ENCODE measurements at places on chromosomes 12 and 14.

GRCh38 chr12:71299541-71300376 is 139.8 kb upstream of the LGR5 start:
- DNase-seq, result no peak

DNA sequence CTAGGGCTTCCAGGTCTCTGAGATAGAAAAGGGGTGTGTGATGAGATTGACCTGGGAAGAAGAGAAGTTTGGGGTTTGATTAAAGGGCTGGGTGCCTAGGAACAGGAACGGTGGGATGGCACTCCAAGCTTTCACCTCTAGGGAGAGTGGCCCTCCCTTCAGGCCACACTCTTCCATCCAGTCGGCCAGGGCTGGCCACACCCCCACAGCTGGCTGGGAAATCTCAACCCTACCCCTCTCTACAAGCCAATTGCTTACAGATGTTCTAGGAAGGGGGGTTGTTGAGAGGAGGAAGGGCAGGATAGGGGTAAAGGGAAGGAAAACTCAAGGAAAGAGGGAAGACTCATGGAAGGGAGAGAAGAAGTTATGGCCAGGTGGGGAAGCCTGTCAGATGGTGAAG is 6.6 kb upstream of the ITGA5 start:
- no peak for DNase-seq

GRCh38 chr12:176321-177181 is 37.4 kb downstream of the SLC6A12 start:
- DNase-seq, result no peak

- no peak for DNase-seq
Measured at GRCh38 chr14:22105624-22106006, 432.0 kb upstream of the OR4E1 start.

DNA sequence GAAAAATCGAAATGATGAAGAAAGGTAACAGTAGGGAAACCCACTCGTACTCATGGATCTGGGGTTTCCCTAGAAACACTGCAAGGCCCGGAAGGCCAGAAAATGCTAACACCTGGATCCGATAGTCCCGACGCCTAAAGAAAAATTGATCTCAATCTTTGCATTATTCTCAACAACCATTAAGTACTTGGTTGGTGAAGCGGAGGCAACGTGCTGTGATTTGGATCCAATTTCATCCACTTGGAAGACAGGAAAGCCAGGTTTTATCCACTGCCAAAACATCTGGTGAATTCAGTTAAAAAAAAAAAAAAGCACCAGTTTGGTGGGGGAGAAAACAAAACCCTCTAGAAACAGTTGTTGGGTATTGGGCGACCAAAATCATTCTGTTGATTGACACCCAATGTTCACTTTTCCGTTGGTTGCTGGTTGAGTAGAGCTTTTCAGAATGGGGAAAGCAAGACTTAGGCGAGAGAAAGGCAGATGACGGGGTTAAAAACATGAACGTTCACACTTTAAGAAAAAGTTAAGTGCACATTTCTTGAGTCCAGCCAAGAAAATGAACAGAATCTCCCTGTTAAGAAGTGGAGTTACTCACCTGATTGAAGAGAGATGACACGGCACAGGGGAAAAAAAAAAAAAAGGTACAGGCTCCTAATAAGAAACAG is 41.9 kb upstream of the MED13L start:
- no peak for DNase-seq

GRCh38 chr12:29382251-29382650 is 1.3 kb upstream of the ERGIC2 start:
- DNase-seq, result no peak

- no peak for DNase-seq
Measured at GRCh38 chr14:61602003-61602732, 93.1 kb upstream of the HIF1A start.

GRCh38 chr12:96864335-96864734 is 42.7 kb upstream of the NEDD1 start:
- no peak for DNase-seq

GRCh38 chr12:33634544-33634943 is 194.9 kb upstream of the SYT10 start:
- no peak for DNase-seq

- DNase-seq, result no peak
Measured at GRCh38 chr14:74265301-74265965, 26.2 kb downstream of the VSX2 start.

DNA sequence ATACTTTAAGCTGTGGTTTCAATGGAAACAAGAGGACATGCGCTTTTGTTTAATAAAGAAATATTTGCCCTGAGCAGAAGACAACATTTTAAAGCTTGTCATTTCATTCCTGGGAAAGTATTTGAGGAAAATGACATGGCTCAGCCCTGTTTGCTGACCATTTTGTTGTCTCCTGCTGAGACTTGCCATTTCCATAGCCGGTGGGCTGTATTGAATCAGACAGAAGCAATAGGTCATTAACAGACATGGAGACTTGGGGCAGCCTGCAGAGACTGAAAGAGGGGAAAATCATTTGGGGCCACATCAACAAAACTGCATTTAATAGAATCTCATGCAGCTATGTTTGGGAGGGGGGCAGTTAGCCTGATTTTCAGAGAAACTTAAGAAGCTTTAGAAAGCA is 443.0 kb downstream of the NPAS3 start:
- DNase-seq, result no peak

- DNase-seq, result no peak
Measured at GRCh38 chr14:59187802-59188460, 536 bp upstream of the DAAM1 start.

GRCh38 chr14:24277071-24277470 is 5.7 kb upstream of the RABGGTA start:
- no peak for DNase-seq

DNA sequence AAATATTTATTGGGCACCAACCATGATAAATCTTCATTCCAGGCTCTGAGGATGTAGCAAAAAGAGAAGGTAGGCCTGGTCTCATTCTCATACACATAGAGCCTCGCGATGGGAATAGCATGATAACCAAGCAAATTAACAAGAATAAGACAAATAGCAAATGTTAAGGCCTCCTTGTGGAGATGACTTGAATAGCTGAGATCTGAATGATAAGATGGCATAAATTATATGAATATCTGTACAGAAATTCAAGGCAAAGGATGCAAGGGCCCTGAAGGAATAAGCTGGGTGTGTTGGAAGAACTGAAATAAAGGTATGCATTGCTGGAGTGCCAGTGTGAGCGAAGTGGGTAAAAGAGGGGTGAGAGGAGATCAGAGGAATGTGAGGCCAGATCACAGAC is 114.8 kb downstream of the ALX1 start:
- DNase-seq, result no peak

DNA sequence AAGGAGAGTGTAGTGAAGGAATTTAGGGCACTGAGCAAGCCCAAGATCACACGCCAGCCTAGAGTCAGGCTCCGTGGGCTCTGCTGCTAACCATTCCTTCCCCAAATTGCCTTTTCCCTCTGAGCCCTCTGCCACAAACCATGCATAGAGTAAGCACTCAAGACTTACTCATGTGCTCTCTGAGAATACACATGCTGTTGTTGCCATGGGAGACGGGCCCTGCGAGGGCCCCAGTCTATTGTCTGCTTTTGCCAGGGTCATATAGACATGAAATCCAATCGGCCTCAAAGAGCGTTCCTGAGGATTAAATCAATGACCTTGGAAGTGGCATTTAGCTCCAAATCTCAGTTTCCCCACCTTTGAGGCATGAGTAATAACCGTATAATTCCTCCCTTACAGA is 48.7 kb upstream of the WSCD2 start:
- DNase-seq, result no peak

- no peak for DNase-seq
Measured at GRCh38 chr12:116882742-116883141, 1.5 kb upstream of the HRK start.

DNA sequence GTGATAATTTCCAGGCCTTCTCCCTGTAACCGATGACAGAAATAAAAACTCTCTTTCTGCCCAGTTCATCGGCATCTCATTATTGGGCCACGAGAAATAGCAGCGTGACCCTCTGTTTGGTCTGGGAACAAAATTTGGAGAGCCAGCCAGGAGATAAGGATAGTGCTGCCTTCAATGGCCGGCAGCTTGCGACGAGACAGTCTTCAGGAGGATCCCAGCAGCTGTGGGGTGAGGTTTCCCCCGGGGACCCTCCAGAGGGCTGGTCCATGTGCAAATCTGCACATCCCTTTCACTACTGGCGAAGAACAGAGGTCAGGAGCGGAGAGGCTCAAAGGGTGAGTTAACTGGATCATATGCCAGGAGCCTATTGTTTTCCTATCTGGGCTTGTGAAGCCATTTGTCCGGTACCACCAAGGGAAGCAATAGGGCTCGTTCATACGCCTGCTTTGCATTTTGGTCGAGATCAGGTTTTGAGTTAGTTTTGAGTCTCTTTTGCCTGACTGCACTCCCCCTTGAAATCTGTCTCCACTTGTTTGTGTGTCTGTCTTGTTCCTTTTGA is 4.8 kb downstream of the SLC39A2 start:
- no peak for DNase-seq

DNA sequence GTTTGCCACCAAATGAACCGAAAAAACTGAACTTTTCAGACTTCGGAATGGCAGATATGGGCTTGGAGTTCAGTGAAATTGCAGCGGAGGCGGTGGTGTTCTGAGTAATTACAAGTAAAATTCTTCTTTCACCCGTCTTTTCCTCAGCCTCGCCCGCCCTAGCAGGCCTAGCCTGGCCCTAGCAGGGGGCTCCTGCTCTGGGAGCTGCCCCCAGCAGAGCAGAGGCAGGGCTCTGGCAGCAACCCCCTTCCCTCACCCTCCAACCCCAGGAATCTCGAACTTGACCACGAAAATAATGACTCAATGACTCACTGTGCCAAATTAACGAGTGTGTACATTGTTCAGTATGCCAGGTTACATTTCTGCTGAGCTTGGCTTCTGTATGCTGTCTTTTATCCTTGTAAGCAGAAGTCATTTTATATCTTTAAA is 1.1 kb downstream of the PAPLN start:
- DNase-seq, result no peak

GRCh38 chr14:74637178-74637550 is 25.1 kb upstream of the LTBP2 start:
- no peak for DNase-seq

DNA sequence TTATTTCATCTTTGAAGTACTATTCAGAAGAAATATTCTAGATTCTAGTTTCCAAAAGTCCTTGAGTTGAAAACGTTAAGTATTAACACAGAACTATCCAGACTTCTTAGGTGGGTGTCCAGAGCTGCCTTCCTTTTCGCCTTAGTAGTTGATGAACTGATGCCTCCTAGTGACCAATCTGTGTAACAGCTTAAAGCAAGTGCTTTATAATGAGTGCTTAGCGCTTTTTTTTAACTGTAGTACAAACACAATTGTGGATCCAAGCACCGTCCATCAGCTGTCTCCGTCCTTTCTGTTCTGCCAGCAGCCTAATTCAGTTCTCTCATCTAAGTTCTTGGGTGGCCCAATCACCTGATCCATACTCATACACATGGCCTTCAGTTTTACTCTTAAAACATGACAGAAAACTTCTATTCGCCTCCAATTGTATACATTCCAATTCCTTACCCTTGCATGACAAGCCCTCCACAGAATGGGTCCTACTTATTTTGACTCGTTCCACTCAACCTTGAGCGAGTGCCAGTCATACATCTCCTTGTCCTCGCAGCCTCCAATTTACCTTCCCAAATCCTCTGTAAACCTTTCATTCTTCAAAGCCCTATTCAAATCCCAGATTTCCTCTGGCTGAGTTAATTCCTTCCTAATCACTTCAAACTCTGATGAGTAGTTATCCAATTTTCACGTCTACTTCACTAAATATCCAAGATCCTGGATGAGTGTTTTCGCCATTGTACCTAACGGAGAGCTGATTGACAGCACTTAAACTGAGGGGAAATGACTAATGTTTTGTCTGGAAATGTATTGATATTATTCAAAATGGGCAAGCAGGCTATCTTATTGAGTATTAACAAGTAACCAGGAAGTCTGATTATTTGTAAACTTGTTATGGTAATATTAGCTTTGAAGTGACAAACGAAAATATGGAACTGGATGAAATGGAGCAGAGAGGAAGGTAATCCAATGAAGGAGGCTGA is 5.8 kb upstream of the PHLDA1 start:
- DNase-seq, result no peak

- DNase-seq, result no peak
Measured at GRCh38 chr14:77926942-77927341, 127.0 kb downstream of the ADCK1 start.

- no peak for DNase-seq
Measured at GRCh38 chr14:90536092-90536491, 139.3 kb downstream of the CALM1 start.

DNA sequence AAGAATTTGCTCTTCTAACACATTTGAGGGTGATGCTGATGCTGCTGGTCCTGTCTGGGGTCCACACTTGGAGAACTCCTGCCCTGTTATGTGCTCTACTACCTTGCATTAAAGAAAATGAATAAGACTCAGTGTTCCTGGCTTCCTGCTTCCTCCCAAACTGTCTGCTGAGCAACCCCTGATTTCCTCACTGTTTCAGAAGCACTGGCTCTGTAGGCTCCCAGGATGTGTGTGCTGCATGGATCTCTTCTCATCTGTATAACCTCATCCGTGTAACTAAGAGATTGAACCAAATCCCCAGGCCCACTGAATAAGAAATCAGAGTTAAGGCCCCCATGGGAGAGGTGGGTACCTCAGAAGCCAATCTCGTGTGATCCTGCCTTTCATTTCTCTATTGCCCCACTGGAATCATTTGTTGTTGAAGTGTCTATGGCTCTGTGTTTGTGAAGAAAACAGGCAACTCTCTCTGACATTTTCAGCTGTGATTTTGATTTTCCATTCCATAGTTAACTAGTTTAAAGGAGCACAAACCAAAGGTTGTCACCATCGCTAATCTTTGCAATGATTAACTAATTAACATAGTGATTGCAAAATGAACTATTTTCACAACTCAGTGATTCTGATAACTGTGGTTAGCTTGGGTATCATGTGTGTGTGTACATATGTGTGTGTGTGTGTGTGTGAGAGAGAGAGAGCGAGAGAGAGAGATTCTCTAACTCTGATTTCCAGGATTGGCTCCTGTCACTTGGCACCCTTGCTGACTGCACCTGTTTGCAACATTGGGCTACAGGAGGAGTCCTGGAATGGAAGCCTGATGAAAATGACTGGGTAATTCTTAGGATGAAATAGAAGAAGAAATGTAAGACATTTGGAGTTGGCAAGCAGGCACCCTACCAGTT is 196.2 kb downstream of the SLC38A4 start:
- no peak for DNase-seq

DNA sequence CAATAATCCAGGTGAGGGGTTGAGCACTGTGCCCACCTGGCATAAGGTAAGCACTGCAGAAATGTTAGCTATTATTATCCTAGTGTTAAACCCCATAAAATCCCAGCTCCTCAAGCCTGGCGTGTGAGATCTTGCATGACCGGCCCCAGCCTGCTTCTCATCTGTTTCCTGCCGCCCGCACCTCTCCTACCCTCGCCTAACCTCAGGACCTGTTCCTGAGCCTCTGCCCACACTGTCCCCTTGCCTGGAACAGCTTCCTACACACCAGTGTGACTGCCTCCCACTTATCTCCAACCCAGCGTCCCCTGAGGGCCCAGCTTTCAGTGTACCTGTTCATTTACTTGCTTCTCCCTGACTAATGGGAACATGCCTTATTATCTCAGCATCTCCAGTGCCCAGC is 24.7 kb downstream of the ISCA2 start:
- DNase-seq, result no peak

DNA sequence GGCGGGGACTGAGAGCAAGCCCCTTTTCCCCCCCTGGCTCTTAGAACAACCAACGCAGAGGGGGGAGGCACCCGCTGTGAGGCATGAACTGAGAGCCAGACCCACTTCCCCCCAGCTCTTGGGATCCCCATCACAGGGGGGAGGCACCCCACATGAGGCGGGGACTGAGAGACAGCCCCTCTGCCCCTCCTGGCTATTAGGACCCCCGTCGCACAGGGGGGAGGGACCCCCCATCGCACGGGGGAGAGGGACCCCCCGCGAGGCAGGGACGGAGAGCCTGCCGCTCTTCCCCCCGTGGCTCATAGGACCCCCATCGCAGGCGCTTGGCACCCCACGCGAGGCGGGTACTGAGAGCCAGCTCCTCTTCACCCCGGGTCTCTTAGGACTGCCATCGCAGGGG is 195.8 kb upstream of the PZP start:
- DNase-seq, result no peak
